ENCODE measurements at places on chromosomes 13 and 19. TPM values are rescaled to one million over a fixed set of nuclear protein-coding genes. Genes with fewer than 3 reads are reported as not detected.
A peak's percentile ranks its signal among the peaks of the same experiment; 100 is the strongest.

GRCh38 chr19:11949201-11949600 lies 15.6 kb upstream of the ZNF763 start:
- DNase-seq = no peak

- no peak for DNase-seq
Measured at GRCh38 chr19:56699552-56699951, 28.0 kb upstream of the ZNF835 start.

- no peak for DNase-seq
Measured at GRCh38 chr19:55467236-55468053, 2.9 kb upstream of the C19orf85 start.

GRCh38 chr13:39417131-39417530 lies 185.9 kb downstream of the LHFPL6 start:
- no peak for DNase-seq

The ZNF428 gene
- 31.2 TPM for total RNA-seq

DNA sequence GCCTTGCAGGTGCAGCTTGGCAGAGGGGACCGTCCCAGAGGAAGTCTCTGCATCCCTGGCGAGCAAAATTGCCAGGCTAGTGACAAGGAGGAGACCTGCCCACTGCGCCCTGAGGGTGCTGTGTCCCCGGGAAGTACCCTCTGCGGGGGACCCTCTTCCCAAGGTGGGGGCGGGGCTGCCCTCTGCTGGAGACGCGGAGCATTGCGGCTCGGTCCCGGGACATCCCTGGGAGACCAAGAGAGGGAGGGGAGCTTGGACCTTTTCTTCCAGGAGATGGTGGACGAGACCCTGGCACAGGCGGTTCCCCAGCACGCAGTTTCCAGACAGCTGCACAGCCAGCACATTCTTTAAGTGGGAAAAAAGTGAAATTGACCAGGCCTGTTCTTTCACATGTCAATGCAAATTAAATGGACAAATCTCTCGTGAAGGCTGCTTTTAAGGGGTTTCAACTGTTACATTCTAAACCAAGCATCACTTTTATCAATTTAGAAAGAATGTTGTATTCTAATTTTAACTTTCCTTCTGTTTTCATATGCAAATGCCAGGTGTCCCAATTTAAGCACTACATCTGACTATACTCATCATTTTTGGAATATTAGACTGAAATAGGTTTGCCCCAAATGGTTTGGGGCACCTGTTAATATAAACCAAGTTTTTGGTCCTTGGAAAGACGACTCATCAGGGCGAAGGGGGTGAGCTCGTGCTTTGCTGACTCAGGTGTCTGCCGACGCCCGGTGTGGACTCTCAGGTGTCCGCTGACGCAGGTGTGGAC lies 60.7 kb downstream of the MCF2L start:
- peak; percentile 23 for DNase-seq

DNA sequence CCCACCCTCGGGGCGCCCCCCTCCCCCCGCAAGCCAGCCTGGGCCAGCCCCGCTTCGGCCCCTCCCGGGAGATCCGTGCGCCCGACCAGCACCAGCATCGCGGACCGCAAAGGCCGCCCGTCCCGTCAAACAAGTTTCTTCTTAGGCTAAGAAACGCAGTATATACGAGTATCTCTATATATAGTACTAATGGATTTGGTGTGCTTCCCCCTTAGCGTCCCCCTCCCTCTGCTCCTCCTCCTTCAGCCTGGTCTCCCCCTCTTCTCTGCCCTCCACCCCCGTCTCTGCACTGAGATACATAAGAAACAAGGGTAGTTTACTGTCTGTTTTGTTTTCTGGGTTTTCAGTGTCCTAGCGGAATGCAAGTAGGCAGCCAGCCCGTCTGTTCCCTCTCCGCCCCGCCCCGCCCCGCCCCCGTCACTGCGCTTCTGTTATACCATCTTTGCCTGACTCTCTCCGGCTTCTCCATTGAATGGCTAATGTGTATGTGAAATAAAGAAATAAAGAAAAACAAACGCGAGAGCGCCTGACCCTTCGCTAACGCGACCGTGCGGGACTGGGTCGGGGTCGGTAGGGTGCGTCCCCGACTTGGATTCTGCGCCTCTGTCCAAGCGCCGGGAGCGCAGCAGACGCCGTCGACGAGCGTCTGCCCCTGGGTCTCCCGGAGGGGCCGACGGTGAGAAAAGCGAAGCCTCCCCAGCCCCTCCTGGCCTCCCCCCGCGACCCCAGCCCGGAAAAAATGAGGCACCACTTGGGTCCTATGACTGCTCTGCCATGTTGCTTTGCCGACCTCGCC lies 4.2 kb downstream of the LYL1 start:
- no peak for DNase-seq

The KIR2DL4 gene
- not detected for total RNA-seq

The MYO1F gene
- 65.0 TPM for total RNA-seq

GRCh38 chr19:12997179-12997966 lies 2.1 kb downstream of the NFIX start:
- no peak for DNase-seq

The INSL3 gene
- total RNA-seq = 3.6 TPM

DNA sequence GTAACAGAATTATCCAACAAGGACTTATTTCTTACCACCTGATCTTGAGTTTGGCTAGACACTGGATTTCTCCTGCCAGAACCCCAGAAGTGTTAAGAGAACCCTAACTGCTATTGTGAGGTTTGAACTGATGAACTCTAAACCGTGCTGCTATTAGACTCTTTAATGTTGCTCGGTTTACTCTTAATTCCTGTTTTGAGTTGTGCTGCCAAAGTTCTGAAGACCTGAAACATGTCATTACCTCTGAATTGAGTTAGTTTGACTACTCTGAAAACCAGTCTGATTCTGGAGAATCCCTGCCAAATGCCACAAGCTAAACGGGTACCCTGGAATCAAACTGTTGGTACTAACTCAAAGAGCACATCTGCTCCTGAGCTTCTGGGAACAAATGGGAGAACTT lies 215.5 kb downstream of the KLF12 start:
- no peak for DNase-seq

The POSTN gene
- not detected for total RNA-seq

The PGLYRP2 gene
- total RNA-seq = 0.70 TPM

GRCh38 chr19:41116261-41116660 lies 2.0 kb downstream of the CYP2F1 start:
- DNase-seq = no peak

DNA sequence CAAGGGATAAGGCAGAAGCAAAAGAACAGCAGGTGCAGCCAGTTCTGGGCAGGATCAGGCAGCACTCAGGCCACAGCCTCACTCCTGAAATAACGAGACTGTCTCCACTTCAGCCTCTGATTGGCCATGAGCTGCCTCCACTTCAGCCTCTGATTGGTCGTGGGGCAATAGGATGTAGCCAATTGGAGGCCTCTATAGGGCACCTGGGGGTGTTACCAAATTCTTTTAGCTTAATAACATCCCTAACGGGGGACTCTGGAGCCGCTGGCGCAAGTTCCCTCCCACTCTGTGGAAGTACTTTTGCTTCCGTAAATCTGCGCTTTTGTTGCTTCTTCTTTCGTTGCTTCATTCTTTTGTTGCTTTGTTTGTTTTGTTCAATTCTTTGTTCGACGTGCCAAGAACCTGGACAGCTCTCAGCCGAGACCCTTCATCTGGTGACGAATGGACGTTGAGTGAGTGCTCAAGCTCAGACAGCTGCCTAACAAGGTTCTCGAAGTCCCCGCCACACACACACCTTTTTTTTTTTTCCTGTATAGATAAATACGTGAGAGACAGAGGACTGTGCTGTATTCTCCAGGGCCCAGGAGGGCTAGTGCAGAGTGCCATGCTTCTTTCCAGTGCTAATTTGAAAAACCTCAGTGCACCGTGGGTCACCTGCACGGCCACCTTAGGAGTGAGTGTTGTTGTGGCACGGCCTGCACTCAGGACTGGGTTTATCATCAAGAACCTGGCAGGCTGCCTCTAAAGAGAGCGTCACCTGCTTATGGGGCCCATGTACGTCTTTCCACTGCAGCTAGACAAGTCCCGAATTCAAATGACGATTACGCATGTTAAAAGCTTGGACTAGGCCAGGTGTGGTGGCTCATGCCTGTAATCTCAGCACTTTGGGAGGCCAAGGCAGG lies 32.0 kb upstream of the TUBGCP3 start:
- DNase-seq = no peak

GRCh38 chr19:13684021-13684420 lies 80.3 kb upstream of the MRI1 start:
- no peak for DNase-seq

DNA sequence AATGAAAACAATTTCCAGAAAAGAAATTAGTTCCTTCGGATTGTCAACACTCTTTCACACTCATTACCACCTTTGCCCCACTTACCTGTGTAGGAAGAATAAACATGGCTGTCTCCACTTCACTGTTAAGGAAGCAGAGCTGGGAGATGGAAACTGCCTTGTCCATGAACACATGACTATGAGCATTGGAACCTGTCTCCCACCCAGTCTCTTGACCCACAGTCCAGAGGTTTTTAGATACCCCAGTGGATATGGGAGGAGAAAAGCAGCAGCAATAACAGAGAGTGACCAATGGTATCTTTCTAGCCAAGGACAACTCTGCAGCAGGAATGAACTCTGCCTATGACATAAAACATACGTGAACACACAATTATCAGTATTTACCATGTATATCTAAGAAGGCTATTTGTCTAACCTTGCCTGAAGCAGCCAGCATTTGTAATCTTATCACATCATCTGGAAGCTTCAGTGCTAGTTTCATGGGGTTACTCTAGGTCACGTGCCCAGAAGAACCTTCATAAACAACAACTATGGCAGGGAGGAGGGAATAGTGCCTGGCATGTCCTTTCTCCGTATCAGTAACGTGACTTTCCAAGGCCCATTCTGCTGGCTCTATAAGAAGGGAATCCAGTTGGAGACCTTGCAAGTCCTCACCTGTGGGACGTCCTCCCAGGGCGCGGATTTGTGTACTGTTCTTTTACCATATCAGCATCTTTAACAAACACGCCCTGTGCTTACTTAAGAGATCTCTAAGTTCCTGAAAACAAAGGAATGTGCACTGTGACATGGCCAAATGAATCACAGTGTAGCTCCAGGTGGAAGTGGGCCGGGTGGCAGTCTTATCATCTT lies 221.8 kb upstream of the UBL3 start:
- no peak for DNase-seq

- DNase-seq = no peak
Measured at GRCh38 chr13:79799059-79799867, 318.3 kb downstream of the NDFIP2 start.

Measured in naive thymus-derived CD8-positive, alpha-beta T cell (primary cell).